NCI-H2081 (cell line): ENCODE measurements at places on chromosomes 3 and 15.

GRCh38 chr3:29202378-29202777, 78.5 kb upstream of the RBMS3 start:
- DNase-seq, result no peak

- DNase-seq, result no peak
These were observed 27.0 kb upstream of the CD200R1L start for GRCh38 chr3:112873632-112874031.

- no peak for DNase-seq
These were observed 514.4 kb upstream of the ARRDC4 start for GRCh38 chr15:97446138-97446537.

DNA sequence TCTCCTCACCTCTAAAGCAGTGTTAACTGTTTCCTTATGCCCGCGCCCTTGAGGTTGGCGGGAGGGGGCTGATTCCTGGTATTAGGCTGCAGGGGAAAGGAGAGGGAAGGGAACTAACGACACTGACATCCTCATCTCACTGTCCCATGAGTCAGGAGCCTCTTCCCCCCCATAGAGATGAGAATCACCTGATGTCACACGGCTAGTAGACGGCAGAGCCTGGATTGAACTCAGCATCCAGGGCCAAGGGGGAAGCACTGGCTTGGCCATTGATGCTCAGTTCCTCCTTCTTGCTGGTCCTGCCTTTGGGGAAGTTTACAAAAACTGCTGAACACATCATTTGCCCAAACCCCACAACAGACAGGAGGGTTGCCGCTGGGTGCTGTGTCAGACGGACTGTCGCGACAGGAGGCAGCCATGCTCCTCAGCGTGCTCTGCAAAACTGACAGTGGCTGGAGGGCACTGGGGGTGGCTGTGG, 38.5 kb downstream of the IDH2 start:
- DNase-seq, result no peak

DNA sequence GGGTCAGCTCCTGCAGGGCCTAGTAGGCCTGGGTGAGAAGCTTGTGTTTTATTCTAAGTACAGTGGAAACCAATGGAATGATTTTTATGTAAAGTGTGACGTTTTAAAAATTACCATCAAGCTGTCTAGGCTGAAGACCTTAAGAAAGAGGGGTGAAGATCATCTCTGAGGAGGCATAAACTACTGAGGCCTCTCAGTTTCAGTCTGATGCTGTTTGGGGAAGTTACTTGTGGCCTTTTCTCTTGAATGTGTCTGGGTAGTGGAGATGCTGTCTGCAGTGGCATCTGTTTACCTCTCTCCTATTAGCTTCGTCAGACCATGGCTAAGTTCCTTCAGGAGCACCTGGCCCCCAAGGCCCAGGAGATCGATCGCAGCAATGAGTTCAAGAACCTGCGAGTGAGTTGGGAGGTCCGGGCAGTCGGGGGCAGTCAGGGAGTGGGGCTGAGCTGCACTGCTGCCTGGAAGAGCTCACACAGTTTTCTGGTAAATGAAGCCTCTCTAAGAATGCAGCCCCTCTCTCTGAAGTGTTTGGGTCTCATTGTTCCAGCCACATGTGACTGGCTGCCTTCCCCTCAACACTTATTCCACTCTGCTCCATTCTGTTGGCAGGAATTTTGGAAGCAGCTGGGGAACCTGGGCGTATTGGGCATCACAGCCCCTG, 1.9 kb downstream of the IVD start:
- no peak for DNase-seq

DNA sequence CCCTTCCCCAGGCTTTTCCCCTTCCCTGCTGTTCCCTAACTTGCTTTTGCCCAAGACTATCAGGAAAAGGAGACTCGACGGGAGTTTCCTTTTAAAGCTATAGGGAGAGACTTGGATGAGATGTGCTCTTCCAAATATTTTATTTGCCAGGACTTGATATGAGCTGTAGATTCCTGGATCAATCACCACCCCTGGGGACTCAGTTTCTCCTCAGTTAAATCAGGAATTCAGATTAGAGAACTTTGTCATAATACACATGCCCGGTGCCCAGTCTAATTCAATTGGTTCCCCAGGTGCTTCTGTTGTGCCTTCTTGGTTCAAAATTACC, 46.6 kb downstream of the SMAD6 start:
- DNase-seq, result no peak

GRCh38 chr3:56806407-56806806, 4.7 kb upstream of the ARHGEF3 start:
- no peak for DNase-seq

DNA sequence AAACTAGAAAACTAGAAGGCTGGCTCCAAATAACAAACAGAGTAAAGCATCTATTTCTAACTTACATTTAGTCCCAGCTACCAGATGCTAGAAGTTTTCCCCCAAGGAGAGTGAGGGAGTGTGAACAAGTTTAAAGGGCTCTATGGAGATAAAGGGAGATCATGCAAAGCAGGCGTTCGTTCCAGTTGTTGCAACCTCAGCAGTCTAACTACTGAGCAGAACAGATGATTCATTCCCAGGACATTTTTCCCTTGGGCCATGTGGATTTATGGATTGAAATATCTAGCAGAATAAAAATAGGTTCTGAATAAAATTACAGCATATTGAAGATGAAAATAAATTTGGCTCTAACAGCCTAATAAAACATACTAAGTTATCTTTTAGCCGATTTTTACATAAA, 154.8 kb upstream of the TTC14 start:
- no peak for DNase-seq

DNA sequence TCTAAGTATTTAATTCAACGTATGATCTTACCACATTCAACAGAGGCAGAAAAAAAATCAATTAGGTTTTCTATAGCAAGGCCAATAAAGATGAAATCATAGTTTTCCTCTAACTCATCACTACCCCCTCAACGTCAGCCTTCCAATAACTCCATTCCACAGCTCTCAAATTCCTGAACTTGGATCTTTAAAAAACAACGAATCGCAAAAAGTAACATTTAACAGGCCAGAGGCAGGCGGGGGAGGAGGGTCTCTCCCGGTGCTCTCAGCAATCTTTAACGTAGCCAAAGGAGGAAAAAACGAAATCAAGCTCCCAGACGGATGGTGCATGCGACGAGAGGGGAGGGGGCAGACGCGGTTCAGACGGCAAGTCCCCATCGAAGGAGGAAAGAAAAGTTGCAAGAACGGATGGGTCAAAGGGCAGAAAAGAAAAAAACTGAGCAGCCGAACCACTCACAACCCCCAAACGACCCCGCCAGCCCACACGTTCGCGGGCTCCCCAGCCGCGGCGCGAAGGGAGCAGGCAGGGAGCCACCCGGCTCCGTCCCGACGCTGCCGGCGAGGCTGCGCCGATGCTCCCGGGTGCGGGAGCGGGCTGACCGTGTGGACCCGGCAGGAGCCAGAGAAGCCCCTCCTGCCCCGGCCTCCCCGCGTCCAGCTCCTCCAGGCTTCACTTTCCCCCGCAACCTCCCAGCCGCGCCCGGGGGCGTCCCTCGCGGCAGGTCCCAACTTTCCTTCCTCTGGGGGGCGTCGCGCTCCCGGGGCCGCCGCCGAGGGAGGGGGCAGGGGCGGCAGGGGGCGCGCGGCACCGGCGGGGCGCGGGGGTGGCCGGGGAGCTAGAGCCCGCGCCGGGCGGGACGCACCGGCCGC, 703 bp downstream of the PEAK1 start:
- DNase-seq, result peak; percentile 8

GRCh38 chr3:2354702-2355101, 256.0 kb downstream of the CNTN4 start:
- DNase-seq, result peak; percentile 6

GRCh38 chr15:43270113-43270665, 3.5 kb upstream of the TGM5 start:
- no peak for DNase-seq

GRCh38 chr15:78565097-78565950, at the start of gene CHRNA5:
Gene CHRNA5 (plus strand): TSS chr15:78565520. CDS start chr15:78565720, 200 bp downstream.
- DNase-seq, result peak; percentile 94

GRCh38 chr15:27668471-27669220, 430.5 kb downstream of the OCA2 start:
- no peak for DNase-seq

GRCh38 chr3:197298945-197299854, 788 bp upstream of the DLG1 start:
- peak; percentile 51 for DNase-seq

- no peak for DNase-seq
These were observed 95.9 kb downstream of the SMAD6 start for GRCh38 chr15:66797921-66798320.

- DNase-seq, result peak; percentile 83
These were observed 339.5 kb upstream of the DNAJC19 start for GRCh38 chr3:181329024-181329423.

DNA sequence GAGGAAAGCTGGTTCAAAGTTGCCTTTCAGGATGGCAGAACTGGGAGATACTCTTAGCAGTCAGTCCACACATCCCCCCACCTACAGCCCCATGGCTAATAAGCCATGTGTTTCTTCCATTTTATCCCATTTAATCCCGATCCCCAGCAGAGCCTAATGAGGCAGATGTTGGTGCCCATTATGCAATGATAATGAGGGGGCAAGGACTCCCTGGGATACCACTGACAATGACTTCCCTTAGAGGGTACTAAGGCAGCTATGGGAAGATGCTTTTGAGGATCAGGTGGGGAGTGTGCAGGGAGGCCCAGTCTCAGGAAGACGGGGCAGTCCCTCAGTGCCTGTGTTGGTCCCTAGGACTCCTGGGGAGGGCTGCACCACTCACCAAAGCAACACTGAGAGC, 43.8 kb upstream of the TBC1D21 start:
- no peak for DNase-seq

GRCh38 chr15:92189166-92189565, 204.5 kb upstream of the ST8SIA2 start:
- DNase-seq, result no peak

- DNase-seq, result no peak
These were observed 41.7 kb downstream of the SNX4 start for GRCh38 chr3:125478326-125478725.

- DNase-seq, result no peak
These were observed 32.1 kb upstream of the AP4E1 start for GRCh38 chr15:50876260-50876988.

DNA sequence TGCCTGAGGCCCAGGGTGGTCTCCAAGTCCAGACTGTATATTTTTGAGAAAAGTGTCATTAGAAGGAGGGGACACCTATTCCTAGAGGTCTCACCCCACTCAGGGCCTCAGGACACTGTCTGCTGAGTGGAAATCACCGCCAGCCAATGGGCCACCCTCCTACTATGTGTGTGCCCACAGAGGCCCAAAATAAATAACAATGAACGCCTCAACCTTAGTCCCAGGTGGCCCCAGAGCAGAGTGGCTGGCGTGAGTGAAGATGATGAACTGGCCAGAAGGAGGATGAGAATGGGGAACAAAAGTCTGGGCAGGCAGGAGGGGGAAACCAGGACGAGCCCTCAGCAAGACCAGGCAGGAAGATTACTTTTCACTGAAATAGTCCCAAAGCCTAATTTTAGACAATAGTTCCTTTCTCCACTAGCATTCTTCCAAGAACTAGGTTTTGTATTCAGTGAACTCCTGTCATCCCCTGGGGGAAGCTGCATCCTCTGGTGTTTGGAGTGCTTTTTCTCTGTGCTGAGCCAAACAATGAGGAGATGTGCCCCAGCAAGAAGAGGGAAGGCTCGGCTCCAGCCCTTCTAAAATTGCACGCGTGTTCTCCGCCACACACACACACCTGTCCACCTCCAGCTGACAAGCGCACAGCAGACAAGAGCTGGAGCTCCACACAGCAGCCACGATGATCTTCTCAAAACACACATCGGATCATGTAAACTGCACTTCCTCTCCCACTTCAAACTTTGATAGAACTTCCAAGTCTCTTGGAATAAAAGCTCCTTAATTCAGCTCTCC, 72.2 kb downstream of the ADCY5 start:
- no peak for DNase-seq

DNA sequence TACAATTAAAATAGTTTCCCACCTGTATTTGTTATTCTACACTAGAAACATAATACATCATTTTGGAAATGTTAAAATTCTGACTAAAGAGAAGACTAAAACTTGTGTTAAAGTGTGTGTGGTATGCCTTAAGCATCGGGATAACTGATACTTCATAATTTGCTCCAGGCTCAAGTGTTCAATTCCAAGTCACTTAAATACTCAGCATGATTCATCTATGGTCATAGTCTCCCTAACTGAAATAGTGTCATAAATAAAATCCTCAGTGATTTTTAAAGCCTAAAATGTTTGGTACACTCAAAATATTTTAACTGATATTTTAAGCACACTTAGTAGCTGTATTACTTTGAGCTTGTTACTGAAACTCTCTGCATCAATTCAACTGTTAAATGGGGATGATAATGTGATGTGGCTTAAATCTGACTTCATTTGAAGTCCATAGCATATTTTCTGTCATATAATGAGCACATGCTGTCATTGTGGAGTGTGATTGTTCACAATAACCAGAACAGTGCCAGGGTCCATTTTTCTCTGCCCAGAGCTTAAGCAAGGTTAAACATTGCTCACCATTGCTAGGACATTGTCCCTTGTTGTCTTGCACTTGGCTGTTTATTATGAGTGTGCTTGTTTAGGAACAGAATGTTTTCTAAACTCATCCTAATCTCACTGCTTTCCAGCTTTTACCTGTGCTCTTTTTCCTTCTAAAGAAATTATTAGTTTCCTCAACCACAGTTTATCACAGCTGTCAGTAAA, 122.2 kb downstream of the KLHL25 start:
- no peak for DNase-seq

GRCh38 chr15:55475842-55476241, 32.2 kb downstream of the DNAAF4 start:
- no peak for DNase-seq

- DNase-seq, result no peak
These were observed 90.8 kb downstream of the ZPLD1 start for GRCh38 chr3:102525624-102526023.

- peak; percentile 60 for DNase-seq
These were observed 249.9 kb downstream of the CACNA2D3 start for GRCh38 chr3:54372232-54372631.

- DNase-seq, result no peak
These were observed 56.6 kb upstream of the TIPARP start for GRCh38 chr3:156617781-156618180.

DNA sequence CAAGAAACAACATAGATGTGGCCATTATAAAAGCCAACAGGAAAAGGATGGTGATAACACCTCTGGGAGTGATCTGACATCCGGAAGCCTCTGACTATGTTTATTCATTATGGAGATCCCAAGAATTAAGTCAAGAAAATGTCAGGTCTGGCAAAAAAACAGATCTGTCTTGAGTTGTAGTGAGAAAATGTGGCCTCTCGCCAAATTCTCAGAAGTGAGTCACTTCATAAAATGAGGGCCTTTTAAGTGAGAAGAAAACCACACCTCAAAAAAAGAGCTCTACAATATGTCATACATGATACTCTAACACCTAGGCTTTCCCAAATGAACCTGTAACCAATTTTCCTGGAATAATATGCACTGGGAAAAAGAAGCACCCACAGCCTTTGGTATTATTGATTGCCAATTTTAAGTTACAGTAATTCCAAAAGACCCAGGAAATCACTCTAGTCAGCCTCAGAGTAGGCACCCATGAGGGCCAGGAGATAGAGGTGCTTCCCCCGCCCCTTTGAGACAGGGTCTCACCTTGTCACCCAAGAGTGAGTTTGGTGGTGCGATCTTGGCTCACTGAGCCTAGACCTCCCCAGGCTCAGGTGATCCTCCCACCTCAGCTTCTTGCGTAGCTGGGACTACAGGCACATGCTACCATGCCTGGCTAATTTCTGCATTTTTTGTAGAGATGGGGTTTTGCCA, 38.0 kb downstream of the CCR3 start:
- DNase-seq, result no peak
